Suppressor macrophage (primary cell): ENCODE measurements at places on chromosomes 1 and 21.

- DNase-seq: no peak
These were observed 631.6 kb upstream of the CAMK1G start for GRCh38 chr1:208951908-208952307.

- no peak for DNase-seq
These were observed 95.4 kb upstream of the CLDN14 start for GRCh38 chr21:36575306-36575705.

DNA sequence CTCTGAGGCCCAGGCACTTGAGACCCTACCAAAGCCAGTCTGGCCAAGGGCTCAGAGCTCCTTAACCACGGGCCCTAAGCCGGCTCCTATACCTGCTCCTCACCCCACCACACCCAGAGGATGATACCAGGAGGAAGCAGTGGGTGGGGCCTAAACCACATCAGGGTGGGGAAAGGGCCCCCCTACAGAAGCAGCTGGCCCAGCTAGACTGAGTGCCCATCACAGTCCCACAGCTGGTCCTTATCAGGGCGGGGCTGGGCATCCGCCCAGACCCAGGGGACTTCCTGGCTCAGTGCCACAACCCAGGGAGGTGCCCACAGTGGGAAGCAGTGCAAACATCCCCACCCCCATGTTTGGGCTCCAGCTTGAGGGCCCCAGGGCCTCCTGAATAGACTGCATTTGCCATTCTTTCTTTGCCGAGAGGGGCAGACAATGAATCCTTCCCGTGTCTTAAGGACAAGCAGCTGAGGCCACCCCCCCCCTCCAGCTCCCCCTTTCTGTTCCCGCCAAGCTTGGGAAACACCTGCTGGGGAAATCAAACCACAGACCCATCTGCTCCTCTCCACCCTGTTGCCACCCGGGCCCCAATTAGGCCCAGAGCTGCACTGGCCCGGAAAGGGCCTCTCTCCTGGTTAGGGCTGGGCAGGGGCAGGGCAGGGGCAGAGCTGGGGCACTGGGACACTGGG, 6.2 kb downstream of the E2F2 start:
- no peak for DNase-seq

GRCh38 chr21:26397545-26397944, 175.5 kb downstream of the CYYR1 start:
- DNase-seq: no peak

GRCh38 chr1:199010933-199011332, 372.1 kb downstream of the PTPRC start:
- DNase-seq: no peak

GRCh38 chr21:38301321-38302214, 44.8 kb downstream of the KCNJ15 start:
- no peak for DNase-seq

DNA sequence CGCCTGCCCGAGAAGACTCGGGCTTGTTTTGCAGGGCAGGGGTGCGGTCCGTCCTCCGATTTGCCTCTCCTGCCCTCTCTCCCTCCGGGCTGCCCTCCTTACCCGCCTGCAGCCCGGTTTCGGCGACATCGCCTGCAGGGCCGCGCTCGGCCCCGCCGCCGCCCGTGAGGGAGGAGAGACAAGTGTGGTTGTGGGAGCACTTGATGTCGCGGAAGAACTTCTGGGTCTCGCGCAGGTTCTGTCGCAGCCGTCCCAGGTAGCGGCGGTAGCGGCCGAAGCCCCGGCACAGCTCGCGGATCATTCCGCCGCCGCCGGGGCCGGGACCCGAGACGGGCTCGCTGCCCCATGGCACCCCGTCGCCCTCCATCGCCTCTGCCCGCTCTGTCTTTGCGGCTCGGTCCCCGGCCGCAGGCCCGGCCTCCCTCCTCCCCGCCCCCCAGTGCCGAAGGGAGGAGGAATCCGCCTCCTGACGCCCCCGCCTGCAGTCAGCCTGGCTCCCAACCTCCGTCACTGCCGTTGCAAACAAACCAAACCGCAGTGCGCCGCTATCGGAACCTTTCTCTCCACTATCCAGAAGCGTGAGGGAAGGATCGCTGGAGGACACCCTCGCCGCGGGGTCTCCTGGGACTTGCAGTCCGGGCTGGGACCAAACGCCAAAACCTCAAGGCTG, at the start of gene DSTYK:
Gene DSTYK (minus strand): TSS at position 534 of the 670 bp plus-strand sequence. CDS start 167 bp downstream, at position 367.
- peak; percentile 98 for DNase-seq

DNA sequence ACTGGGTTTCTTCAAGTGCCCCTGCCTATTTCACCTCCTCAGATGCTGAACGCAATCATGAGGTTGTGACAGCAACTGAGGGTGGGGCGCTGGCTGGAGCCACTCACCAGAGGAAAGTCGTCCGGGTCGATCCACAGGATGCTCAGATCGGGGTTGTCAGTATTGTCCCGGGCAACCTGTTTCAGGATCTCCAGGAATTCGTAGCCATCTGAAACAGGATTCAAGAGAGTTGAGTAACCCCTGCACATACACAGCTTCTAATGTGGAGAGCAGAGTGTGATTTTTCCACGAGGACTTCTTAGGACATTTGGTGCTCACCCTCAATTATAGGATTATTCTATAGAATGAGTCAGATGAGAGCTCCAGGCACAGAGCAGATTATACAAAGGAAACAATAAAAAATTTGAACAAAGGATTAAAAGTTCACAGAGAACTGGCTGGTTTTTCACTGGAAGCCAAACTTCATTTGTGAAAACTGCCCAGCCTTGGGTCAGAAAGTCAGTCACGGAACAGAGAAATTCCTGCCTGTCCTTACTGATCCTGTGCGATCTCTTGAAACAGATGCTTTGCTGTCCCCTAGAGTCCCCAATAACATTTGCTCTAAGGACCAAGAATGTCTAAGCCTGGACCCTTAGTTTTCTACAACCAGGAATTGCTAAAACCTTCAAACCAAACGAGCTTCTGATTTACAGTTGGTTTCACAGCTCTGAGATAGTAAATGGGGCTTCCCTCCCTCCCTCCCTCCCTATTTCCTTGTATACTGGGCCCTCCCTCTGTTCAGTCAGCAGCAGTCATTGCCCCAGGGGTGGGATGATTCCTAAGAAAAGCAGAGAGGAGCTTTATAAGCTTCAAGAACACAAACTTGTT, 63.2 kb downstream of the CASQ2 start:
- DNase-seq: no peak
